ENCODE measurements at places on chromosomes 5 and 9.

DNA sequence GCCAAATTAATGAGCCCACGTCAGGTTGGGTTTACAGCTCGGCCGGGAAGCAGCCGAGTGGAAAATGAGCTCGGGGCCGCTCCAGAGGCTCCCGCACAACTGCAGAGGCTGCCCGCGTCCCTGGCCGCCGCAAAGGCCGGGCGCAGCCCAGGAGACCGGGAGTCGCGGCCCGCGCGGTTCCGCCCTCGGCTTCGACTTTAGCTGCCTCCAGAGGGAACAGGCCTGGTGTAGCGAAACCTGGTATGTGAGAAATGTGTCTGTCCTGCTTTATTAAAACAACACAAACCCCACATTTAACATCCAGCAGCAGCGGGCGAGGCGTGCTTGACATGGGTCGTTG, 66.2 kb downstream of the FOXD1 start:
- no peak for DNase-seq

GRCh38 chr5:39106322-39106721, 32.1 kb upstream of the RICTOR start:
- DNase-seq: no peak

DNA sequence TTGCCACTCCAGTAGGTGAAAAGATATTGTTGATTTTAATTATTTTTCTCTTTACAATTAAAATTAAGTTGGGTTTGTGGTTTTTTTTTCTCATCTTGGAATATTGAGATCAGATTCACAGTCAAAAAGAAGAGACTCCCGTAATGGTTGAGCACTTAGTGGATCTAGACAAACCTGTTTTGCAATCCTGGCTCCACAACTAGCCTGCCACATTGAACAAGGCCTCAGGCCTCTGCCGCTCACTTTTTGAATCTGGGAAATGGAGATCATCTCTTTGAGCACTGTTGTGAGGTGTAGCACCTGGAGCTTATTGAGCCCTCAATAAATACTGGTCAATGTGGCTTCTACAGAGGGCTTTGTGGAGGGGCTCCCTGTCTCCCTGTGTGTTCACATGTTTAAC, 37.1 kb upstream of the RARS1 start:
- no peak for DNase-seq

GRCh38 chr9:114779352-114779845, 26.4 kb downstream of the TNFSF15 start:
- DNase-seq: no peak

DNA sequence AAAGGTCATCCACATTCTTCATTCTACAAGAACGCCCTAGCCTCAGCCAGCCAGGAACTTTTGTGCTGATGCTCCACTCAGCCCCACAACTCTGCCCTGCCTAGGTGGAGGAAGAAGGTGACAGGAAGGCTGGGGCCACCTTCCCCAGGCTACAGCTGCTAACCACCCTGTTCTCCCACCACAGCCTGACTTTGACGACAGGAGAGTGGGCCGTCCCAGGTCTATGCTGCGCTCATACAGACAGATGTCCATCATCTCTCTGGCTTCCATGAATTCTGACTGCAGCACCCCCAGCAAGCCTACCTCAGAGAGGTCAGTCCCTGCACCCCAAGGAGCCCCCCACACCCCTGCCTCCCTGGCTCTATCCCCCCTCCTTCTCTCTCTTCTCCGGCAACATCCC, 28.2 kb upstream of the FOXI1 start:
- DNase-seq: no peak

- no peak for DNase-seq
Observed at GRCh38 chr9:116208417-116209232, 55.0 kb downstream of the PAPPA start.

GRCh38 chr9:130599625-130600024, 20.2 kb downstream of the FUBP3 start:
- no peak for DNase-seq

DNA sequence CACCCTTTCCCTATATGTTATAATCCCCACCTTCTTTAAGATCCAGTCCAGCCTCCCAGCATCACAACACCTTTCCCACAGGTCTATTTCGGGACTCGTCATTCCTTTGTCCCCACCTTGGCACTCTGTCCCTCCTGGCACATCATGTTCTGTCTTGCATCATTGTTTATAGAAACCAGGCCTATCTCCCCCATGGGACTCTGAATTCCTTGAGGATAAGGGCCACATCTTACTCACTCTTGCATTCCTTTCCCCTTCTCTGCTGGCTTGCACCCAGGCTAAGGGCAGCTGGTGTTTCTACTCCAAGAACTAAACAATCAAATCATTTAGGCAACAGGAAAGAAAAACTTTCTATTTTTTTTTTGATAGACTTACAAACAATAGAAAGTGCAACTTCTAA, 205.7 kb downstream of the AGTPBP1 start:
- DNase-seq: no peak

- peak; percentile 38 for DNase-seq
Observed at GRCh38 chr5:19928562-19929421, 59.2 kb downstream of the CDH18 start.

GRCh38 chr9:87854580-87854955, 28.1 kb upstream of the SPATA31E1 start:
- no peak for DNase-seq

DNA sequence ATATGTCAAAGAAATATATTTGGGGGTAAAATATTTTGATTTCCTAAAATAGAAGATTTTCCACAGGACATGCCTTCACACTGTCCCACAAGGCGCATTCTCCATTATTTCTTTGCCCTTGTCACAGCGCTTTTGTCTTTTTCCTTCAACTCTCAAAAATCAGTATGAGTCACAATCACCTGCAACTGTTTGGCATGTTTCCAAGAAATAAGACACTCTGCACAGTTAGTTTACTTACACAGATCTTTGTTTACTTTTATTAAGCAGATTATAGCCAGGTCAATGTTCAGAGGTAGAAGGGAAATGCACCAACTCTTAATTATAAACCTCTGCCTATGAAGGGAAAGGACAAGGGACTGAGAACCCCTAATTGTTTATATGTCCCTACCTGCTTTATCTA, 9.5 kb downstream of the CEMIP2 start:
- no peak for DNase-seq

DNA sequence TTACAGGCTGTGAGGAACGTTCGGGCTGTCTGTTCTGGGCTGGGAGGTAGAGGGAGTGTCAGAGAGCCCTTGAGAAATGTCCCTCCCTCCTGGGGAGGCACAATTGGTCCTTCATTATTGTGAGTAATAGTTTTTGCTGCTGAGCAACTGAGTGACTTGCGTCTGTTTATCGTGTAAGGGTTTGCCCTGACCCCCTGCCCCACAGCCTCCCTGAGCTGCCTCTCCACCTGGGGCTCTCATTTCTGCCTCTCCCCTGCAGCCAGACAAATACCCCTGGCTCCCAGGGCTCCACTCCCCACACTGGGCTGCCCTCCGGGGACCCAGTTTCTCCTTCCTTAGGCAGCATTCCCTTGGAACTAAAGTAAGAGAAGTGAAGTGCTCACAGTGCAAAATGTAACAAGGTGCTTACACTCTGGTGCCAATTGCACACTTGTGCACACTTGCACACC, 174.9 kb upstream of the MVB12B start:
- no peak for DNase-seq

- no peak for DNase-seq
Observed at GRCh38 chr5:34690898-34691297, 34.8 kb downstream of the RAI14 start.

- DNase-seq: no peak
Observed at GRCh38 chr5:86686046-86686445, 68.3 kb downstream of the COX7C start.

DNA sequence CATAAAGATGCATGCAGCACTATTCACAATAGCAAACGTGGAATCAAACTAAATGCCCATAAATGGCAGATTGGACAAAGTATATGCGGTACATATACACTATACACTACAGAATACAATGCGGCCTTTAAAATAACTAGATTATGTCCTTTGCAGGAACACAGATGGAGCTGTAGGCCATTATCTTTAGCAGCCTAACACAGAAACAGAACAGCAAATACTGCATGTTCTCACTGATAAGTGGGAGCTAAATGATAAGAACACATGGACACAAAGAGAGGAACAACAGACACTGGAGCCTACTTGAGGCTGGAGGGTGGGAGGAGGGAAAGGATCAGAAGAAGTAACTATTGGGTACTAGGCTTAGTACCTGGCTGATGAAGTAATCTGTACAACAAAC, 758.2 kb downstream of the TLE1 start:
- DNase-seq: no peak

- peak; percentile 65 for DNase-seq
Observed at GRCh38 chr9:135468854-135469521, 10.6 kb upstream of the PPP1R26 start.

- DNase-seq: no peak
Observed at GRCh38 chr5:154758493-154758892, 3.3 kb downstream of the LARP1 start.

DNA sequence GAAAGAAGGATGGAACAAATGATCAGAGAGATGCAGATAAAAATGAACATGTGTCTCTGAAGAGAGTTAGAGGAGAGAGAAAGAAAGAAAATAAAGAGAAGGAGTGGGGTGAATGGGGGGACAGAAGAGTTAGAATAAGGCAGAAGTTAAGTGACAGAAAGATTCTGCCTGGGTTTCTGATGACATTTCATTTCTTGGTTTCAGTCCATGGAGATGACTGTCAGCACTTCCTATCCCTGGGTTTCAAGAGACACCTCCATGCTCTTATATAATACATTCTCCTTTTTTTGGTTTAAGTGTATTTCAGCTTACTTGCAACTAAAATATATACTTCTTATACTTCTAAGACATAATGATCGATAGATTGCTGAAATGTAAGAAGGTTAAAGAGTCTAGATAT, 213.0 kb upstream of the IL12B start:
- DNase-seq: no peak

GRCh38 chr9:113176803-113177202, 26.0 kb downstream of the SLC31A2 start:
- peak; percentile 93 for DNase-seq

GRCh38 chr5:34657274-34657921, 1.3 kb downstream of the RAI14 start:
- no peak for DNase-seq

DNA sequence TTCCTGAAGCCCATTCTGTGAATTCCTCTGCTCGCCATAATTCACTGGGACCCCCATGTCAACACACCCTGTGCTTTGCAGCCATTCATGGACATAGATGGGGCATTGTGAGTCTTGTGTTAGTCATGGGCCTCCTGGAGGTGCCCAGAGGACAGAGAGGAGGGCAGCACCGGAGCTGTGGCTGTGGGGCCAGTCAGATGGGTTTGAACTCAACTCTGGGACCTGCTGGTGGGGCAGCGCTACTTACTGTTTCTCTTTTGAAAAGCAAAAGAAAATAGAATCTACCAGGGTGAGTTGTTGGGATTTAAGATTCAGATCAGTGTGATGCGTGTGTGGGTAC, 11.3 kb upstream of the EXOC3 start:
- no peak for DNase-seq

DNA sequence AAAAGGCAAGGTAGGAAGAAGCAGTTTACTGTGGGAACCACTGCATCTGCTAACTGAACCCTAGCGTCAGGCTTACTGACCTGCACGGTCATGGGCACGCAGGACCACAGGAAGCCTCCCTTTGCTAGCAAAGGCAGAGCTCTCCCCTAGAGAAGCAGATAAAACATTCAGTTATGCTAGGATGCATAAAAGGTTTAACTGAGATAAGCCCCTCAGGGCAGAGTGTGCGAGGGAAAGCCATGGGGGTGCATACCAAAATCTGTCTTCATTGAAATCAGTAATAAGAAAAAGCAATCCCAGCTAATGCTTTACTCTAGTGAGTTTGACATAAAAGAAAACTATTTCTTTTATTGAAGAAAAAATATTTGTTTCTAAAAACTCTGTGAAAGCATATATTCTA, 2403.7 kb upstream of the C9orf72 start:
- no peak for DNase-seq

GRCh38 chr5:96247708-96248107, 185.3 kb downstream of the PCSK1 start:
- no peak for DNase-seq

- no peak for DNase-seq
Observed at GRCh38 chr9:70470050-70471015, 55.9 kb upstream of the KLF9 start.

GRCh38 chr5:148309746-148310145, 2.5 kb upstream of the SPINK7 start:
- no peak for DNase-seq

- no peak for DNase-seq
Observed at GRCh38 chr5:71587766-71588532, 809 bp downstream of the MCCC2 start.

DNA sequence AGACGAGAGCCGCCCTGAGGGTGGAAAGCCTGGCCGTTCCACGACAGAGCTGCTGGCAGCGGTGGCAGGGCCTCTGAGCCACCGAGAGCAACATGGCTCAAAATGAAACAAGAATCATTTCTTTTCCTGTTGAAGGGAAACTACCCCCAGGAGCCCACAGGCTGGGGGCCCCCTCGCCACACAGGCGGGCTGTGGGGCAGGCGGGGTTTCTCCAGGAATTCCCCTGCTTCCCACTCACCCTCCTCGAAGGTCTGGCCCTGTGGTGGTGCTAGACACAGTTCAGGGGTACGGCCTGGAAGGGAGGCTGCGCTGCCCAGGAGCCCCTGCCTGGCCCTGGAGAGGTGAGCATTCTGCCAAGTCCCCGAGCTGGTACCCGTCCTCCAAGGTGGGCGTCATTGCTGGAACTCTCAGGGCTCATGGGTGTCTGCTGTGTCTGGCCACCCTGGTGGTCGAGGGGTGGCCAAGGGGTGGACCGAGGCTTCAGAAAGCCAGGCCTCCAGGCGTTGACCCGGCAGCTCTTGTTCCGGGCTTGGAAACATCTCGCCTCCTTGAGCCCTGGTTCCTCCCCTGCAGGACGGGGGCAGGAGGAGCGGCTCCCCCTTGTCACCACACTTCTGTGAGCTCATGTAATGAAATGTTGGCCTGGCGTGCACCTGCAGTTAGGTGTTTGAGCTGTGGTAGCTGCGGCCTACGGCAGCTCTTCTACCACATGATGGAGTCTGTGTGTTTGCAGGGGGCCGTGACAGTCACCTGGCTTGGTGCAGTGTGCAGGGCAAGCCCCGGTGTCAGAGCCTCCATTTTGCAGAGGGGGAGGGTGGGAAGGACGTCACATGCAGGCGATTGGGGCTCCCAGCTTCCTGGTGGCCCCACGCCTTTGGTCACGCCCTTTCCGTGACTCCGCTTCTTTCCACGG, 65.3 kb downstream of the RXRA start:
- peak; percentile 79 for DNase-seq

DNA sequence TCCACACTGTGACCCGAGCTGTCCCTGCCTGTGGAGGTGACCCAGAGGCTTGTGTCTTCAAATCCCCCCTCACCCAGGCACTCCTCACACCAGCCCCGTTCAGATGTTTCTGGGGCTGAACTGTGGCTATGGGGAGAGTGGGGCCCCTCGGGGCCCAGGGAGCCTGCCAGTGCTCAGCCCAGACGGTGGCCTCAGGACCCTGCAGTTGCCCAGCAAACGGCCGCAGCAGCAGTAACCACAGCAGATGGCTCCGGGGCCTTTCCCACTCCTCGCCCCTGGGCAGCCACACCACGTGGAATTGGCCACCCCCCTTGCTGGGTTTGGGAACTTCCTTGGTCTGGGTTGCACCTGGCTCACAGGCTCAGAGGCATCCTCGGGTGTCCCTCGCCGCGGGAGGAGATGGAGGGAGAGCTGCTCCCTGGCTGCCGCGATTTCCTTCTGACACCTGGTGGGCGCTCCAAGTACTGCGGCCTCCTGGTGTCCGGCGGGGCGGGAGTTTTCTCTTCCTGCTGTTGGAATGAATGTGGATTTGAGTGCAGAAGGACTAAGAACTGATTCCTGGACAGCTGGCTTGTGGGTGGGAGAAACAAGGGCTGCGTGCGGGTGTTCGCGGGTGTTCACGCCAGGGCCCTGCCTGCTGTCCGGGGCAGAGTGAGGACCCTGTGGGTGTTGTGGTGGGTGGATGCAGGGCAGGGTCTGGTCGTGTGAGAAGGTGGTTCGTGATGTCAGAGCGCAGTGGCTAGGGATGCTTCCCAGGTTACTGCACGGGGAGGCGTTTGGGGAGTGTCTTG, 97.5 kb downstream of the COL5A1 start:
- peak; percentile 36 for DNase-seq

Data from inflammatory macrophage treated with lipopolysaccharide for 4 hours (primary cell).